ENCODE measurements at places on chromosomes 16 and 17.
A peak's percentile ranks its signal among the peaks of the same experiment; 100 is the strongest.

DNA sequence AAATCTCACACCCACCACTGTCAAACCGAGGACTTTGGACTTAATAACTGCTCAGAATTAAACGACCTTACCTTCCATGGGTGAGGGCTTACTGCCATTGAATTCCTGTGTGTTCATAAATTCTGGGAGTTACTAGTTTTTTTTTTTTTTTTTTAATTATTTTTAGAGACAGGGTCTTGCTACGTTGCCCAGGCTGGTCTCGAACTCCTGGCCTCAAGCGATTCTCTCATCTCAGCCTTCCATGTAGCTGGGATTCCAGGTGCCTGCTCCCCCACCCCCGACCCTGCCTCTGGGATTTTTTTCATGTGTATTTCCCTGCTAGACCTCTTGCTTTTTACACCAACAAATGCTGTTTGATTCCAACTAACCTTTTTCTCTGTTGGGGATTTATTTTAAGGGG lies 14.9 kb upstream of the CD300A start:
- no peak for DNase-seq

DNA sequence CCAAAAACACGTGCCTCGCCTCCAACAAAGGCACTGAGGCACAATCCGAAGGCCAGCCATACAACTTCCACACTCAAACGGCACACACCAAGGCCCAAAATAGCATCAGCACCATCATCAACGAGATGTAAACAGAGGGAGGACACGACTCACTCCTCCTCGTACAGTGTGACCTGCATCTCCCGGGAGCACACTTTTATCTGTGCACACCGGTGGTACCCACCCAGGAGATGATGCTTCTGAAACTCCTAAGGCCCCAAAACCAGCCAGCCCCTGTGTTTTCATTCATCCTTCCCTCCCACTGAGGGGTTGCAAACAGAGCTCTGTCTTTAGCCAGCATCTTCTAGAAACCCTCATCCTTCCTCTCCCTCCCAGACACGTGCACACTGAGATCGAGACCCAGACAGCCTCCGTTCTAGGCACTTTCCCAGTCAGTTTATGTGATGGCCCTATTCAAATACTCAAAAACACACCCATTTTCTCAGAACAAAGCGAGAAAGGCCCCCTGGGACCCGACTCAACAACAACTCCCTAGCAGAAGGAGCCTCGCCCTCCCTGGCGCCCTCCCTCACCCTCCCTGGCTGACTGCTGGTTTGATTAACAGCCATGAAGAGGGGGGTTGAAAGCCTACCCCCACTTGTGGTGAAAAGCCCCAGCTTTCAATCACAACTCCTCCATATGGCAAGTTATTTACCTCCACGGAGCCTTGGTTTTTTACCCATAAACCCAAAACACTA lies 76.3 kb downstream of the GAS7 start:
- DNase-seq, result no peak

DNA sequence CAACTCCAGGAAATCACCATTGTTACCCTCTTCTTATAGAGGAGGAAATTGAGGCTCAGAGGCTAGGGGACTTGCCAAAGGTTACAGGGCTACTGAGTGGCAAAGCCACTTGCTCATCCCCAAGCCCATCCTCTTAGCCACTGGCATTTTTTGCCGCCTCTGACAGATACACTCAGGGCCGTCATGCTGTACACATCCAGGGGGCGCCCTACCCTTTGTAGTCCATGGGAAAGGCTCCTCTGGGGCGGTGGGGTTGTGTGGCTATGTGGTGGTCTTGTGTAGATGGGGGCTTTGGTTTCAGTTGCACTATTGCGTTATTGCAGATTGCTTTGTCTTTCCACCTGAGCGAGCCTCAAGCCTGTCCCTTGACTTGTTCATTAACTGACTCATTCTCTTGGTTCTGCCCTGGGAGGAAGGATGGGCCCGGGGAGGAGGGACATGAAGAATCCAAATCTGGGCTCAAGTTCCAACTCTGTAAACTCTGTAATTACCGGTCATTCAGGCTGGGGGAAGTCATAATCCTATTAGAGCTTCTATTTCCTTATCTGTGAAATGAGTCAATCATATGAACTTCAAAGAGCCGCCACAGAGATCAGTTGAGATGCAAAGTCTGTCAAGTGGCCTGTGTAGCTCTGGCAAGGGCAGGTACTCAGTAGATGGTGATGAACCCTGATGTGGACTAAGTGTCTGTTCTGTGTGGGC lies 2.8 kb downstream of the NOS2 start:
- DNase-seq, result no peak

DNA sequence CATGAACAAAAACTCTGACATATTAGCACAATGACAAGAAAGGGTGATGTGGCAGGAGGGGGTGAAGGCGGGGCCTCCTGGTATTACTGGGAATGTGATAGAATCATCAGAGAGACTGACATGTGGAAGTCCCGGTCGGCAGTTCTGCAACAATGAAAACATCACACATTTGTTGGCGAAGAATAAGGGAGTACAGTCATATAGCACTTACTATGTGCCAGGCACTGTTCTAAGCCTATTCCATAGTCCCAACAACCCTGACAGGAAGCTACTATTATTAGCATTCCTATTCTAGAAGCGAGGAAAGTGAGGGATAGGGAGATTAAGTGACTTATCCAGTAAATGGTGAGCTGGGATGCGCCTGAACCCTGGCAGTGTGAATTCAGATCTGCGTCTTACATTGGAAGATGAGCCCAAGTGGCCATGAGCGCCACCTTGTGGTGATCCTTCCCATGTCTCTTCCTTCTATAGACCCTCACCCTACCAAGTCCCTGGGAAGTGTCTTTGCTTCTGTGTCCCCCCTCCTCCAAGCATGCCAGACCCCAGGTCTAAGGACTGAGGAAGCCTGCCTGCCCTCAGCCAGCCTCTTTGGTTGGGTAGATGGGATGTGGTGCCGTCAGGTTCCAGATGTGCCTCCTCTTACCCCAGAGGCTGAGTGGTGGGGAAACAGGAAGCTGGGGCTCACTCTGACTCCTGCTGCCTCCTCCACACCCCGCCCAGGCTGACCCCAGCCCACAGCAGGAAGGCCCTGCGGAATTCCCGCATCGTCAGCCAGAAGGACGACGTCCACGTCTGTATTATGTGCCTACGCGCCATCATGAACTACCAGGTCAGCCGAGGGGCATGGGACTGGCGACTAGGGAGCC lies 14.0 kb downstream of the FMNL1 start:
- no peak for DNase-seq

DNA sequence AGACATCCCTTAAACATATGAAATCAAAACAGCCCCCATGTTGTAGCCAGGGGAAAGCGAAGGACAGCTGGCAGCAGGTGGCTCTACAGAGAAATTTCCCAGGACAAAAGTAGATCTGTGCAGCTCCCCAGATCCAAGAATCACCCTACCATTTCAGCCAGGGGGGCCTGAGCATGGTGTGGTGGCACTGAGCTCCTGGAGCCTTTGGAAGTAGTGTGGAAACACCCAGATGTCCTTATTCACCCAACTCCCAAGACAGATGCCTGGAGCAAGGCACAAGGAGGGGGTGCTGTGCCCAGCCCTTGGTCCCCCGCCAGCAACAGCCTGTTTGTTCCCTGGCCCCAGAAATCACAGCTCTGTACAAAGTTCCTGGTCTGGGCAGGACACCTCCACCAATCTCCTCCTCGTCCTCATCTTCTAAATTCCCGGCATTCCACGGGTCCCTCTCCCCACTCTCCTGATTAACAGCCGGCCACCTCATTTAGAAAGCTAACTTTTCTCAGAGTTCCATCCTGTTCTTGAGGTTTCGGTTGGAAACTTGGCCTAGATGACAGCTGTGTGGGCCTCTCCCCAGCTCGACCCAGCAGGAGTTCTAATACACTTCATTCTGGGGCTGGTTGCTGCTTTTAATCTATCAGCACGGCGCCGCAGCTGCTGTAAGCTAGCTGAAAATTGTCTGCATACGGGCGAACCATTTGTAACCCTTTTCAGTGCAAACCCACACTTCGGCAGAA lies 191.1 kb downstream of the C16orf78 start:
- no peak for DNase-seq

DNA sequence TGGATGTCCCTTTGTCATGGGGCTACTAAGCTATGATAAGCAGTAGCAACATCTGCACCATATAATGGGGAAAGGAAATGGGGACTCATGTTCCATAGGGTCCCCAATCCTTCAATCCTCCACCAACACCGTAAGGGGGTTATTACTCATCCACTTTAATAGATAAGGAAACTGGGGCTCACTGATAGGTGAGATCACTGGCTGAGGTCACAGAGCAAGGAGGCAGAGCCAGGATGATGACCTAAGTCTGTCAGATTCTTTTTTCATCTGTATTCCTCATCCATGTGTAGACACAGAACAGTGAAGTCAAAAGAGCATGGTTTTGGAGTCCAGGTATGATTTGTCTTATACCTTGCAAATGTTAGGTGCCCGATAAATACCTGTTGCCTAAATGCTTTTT lies 10.5 kb upstream of the ADAMTS18 start:
- DNase-seq, result no peak

GRCh38 chr17:46896991-46897390 lies 26.0 kb upstream of the GOSR2 start:
- DNase-seq, result no peak

DNA sequence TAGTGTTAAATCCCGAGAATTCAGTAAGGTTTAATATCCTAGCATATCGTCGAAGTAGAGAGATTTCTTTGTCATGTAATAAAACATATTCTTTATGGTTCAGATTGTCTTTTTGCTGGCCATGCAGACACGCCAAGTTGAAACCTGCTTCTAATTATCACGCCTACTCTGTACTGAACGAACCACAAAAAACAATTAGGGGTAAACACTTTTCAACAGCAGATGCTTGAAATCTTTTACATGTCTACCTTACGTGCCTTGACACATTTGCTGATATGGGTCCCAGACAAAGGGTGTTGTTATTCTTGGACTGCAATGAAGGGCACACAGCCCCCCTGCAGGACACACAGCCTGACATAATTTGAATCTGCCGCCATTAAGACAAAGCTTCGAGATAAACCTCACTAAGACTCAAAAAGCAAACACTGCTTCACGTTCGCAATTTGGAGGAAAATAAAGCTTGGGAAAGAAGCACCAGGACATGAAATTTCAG lies 13.3 kb downstream of the WIPI1 start:
- DNase-seq, result no peak

DNA sequence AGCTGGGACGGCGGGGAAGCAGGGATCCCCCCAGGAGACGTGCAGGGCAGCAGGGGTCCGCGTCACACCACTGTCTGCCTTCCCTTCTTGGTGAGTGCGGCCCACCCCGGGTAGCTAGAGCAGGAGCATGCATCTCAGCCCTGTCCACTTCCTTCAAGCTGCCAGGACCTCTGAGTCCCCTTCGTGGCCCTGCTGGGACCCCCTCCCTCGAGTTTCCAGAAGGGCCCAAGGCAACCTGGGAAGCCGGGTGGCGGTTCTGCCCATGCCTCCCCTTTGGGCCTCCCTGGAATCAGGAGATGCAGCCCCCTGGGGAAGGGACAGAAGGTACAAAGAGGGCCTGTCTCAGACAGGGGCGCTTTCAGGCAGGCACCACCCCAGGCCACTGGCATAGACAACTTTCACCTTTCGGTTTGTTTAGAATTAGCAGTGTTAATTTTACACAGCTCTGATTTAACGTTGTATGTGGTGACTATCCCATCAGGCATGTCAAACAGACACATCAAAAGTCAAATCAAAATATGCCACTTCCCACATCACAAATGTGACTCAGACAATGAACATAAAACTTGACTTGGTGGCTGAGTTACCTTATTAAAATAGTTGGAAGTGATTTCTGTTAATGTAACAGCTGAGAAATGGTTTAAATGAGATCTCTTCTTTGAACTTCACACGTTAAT lies 94.5 kb upstream of the METRNL start:
- no peak for DNase-seq

DNA sequence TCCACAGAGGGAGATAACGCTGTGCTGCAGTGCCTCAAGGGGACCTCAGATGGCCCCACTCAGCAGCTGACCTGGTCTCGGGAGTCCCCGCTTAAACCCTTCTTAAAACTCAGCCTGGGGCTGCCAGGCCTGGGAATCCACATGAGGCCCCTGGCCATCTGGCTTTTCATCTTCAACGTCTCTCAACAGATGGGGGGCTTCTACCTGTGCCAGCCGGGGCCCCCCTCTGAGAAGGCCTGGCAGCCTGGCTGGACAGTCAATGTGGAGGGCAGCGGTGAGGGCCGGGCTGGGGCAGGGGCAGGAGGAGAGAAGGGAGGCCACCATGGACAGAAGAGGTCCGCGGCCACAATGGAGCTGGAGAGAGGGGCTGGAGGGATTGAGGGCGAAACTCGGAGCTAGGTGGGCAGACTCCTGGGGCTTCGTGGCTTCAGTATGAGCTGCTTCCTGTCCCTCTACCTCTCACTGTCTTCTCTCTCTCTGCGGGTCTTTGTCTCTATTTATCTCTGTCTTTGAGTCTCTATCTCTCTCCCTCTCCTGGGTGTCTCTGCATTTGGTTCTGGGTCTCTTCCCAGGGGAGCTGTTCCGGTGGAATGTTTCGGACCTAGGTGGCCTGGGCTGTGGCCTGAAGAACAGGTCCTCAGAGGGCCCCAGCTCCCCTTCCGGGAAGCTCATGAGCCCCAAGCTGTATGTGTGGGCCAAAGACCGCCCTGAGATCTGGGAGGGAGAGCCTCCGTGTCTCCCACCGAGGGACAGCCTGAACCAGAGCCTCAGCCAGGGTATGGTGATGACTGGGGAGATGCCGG lies 769 bp downstream of the CD19 start:
- peak; percentile 37 for DNase-seq

DNA sequence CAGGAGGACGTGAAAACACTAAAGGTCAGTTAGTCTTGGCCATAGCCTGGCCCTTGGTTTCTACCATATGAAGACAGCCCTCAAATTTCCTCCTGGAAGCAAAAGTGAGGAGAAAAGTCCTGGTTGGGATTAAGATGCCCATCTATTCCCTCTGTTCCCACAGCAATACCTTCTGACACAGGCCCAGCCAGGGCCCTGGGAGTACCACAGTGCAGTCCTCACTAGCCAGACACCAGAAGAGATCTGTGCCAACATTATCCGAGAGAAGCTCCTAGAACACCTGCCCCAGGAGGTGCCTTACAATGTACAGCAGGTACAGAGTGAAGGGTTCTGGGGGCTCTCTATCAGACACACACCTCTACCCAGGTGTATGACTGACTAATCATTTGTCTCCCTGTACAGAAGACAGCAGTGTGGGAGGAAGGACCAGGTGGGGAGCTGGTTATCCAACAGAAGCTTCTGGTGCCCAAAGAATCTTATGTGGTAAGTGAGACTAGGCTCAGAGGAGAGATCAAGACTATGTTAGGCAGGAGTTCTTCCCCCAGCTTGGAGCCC lies 4.1 kb downstream of the ERAL1 start:
- no peak for DNase-seq

GRCh38 chr17:19321481-19322128 lies 40.9 kb downstream of the B9D1 start:
- DNase-seq, result no peak

GRCh38 chr17:37736428-37736827 lies 8.4 kb downstream of the HNF1B start:
- no peak for DNase-seq

DNA sequence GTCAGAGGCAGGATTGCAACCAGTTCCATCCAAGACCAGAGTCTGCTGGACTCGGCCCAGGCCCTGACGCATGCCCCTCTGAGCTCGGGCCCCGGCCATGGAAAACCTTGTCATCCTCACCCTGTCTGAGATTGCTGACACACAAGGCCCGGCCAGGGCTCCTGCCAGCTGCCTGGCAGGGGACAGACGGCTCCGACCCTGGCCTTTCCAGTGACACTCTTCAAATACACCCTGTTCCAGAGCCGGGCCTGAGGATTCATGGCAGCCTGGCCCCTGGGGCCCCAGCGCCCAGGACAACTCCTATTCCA lies 3.2 kb upstream of the PABPN1L start:
- peak; percentile 61 for DNase-seq

- no peak for DNase-seq
Observed at GRCh38 chr16:21598701-21599121, 666 bp upstream of the METTL9 start.

All from cerebellum (tissue), 4 donors.